ENCODE measurements at places on chromosomes 7 and 10.

DNA sequence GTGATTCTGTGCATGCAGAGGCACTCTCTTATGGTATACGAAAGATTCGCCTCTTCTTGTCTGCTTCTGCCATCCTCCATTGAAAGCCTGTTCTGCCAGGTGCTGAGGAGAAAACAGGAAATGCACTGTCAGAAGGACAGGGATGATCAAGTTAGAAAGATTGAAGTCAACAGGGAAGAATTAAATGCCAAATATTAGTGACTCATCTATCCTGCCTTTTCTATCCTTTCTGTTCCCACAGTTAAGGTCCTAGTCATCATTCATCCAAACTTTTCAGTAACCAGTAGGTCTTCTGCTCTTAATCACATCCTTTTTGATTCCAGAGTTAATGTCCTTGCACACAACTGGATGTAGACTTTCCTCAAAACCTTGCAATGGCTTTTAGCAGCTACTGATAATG, 4.8 kb upstream of the ZNF783 start:
- DNase-seq: no peak

- peak; percentile 93 for DNase-seq
Measured at GRCh38 chr10:130110246-130111112, at the start of gene C10orf143. TSS of gene C10orf143 (minus strand) at chr10:130110830. CDS start at chr10:130110772, 58 bp downstream.

DNA sequence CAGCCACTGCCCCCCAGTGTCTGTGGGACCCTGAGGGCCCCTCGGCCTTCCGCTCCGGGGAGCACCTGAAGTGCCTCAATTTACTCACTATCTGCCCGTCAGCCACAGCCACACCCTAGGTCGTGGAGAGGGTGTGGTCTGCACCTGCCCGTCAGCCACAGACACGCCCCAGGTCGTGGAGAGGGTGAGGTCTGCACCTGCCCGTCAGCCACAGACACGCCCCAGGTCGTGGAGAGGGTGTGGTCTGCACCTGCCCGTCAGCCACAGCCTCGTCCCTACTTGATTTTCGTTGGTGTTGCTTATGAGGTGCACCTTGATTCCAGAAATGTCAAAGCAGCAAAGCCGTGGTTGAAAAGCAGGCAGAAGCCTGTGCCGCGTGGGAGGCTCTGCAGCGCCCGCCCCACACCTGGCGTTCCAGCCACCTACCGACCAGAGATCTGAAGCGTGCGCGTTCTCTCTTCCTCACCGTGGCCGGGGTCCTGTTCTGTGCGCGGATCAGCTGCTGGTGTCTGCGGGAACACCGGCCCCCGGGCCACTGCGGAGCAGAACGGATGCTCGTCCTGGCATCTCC, 101.6 kb downstream of the DYNC2I1 start:
- DNase-seq: peak; percentile 20

DNA sequence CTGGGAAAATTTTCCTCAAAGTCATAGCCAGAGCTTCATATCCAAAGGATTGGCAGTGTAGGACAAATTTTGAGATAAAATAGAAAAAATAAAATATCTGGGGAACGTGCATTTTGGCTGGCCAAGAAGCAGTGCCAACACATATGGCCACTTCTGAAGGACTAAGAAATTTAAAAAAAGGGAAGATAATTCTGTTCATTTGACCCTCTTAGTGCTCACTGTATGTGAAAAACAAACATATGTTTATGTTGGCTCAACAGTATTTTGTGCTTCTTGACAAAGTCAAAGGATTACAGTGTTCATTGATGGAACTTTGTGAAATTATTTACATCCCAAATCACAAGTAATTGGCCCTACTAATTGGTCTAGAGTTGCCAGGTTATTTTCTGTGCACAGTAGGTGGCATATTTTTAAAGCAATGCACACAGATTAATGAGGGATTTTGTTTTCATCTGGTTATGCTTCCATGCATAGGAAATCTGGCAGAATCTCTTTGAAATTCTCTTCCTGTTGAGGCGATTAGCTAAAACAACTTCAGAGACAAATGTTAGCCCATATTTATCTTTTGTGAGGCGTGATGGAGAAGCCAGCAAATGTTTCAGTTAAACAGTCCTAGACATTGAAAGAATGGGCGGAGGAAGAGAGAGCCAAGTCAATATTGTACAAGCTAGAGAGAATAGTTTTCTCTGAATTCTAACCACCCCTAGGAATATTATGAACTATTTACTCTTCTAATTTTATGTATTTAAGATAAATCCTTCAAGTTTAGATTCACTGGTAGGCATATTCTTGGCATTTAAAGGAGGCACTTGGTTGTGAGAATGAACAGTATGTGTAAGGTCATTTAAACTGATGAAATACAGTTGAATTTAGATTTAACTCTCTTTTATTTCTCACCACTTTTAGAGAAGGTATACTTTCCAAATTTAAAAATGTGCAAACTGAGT, 237.7 kb upstream of the MBL2 start:
- DNase-seq: no peak

DNA sequence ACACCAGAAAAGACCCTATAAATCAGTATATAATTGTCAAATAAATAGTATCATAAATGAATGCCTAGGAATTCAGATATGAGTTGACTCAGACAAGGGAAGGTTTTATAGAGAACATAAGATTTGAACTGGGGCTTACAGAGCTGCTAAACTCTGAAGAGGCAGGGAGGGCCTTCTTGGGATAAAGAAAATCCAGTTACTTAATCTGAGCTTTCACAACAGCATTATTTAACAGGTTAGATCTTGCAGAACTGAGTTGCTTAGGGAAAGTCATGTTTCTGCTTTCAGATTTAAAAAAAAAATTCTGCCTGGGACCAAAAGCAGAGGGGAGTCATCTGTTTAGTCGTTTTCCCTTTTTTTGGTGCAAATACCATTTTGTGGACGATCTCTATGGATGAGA, 594.8 kb upstream of the FZD8 start:
- no peak for DNase-seq
